ENCODE measurements at places on chromosomes 13 and 19.

GRCh38 chr19:39406656-39407409 lies at the start of gene ZFP36:
Gene ZFP36, plus strand, starts transcription at chr19:39406847. Its CDS starts 58 bp downstream, at chr19:39406905.
- H3K4me3 ChIP-seq, result peak within 1 kb of the TSS; percentile 89
- peak within 1 kb of the TSS; percentile 94 for H3K27ac ChIP-seq
- H3K36me3 ChIP-seq, result peaks cover 9% of the 10 kb centered on the region

GRCh38 chr13:29800687-29801086 lies 49.7 kb downstream of the UBL3 start:
- H3K4me3 ChIP-seq, result no peak overlapping the region
- no peak overlapping the region for H3K27ac ChIP-seq
- H3K4me1 ChIP-seq, result peaks cover 1% of the 10 kb centered on the region
- H3K36me3 ChIP-seq, result no peaks in the 10 kb centered on the region

- DNase-seq, result no peak
- H3K27me3 ChIP-seq, result no peaks in the 10 kb centered on the region
- no peaks in the 10 kb centered on the region for H3K36me3 ChIP-seq
- H3K27ac ChIP-seq, result no peak overlapping the region
Measured at GRCh38 chr13:94056362-94056990, 423.0 kb downstream of the DCT start.

- no peaks in the 10 kb centered on the region for H3K4me1 ChIP-seq
- H3K36me3 ChIP-seq, result no peaks in the 10 kb centered on the region
- H3K4me3 ChIP-seq, result no peak overlapping the region
- H3K27me3 ChIP-seq, result peaks cover 3% of the 10 kb centered on the region
Measured at GRCh38 chr13:43933378-43933777, 53.7 kb downstream of the LACC1 start.

DNA sequence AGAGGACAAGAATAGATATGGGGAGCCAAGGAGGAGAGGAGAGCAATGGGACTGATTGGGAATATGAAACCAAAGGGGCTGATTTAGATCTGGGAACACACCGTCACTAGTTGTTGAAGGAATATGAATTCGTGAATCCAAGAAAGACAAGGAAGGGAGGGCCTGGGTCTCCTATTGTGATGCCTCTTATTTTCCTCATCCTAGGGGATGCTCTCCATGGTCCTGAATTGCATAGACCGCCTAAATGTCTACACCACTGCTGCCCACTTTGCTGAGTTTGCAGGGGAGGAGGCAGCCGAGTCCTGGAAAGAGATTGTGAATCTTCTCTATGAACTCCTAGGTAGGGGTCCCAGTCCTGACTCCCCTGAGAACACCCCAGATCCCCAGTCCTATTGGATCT lies 21.5 kb downstream of the RYR1 start:
- H3K4me1 ChIP-seq, result no peaks in the 10 kb centered on the region
- H3K27ac ChIP-seq, result no peak overlapping the region
- no peaks in the 10 kb centered on the region for H3K27me3 ChIP-seq
- no peak for DNase-seq

- no peaks in the 10 kb centered on the region for H3K36me3 ChIP-seq
- no peaks in the 10 kb centered on the region for H3K27me3 ChIP-seq
- H3K4me3 ChIP-seq, result peak overlapping the region; percentile 85
Measured at GRCh38 chr19:33063356-33063752, 1.3 kb downstream of the RHPN2 start.

- no peak overlapping the region for H3K4me3 ChIP-seq
- H3K27ac ChIP-seq, result no peak overlapping the region
- DNase-seq, result peak; percentile 65
- peaks cover 4% of the 10 kb centered on the region for H3K36me3 ChIP-seq
- no peaks in the 10 kb centered on the region for H3K27me3 ChIP-seq
- H3K4me1 ChIP-seq, result peaks cover 17% of the 10 kb centered on the region
Measured at GRCh38 chr19:18194554-18195238, 1.7 kb downstream of the MPV17L2 start.

- H3K4me1 ChIP-seq, result peaks cover 3% of the 10 kb centered on the region
- peak within 1 kb of the TSS; percentile 51 for H3K4me3 ChIP-seq
- H3K27me3 ChIP-seq, result no peaks in the 10 kb centered on the region
- H3K36me3 ChIP-seq, result peaks cover 2% of the 10 kb centered on the region
Measured at GRCh38 chr19:57583521-57584416, at the start of gene ZIK1. Gene ZIK1, plus strand, starts transcription at chr19:57584145. Its CDS starts 212 bp downstream, at chr19:57584357.

DNA sequence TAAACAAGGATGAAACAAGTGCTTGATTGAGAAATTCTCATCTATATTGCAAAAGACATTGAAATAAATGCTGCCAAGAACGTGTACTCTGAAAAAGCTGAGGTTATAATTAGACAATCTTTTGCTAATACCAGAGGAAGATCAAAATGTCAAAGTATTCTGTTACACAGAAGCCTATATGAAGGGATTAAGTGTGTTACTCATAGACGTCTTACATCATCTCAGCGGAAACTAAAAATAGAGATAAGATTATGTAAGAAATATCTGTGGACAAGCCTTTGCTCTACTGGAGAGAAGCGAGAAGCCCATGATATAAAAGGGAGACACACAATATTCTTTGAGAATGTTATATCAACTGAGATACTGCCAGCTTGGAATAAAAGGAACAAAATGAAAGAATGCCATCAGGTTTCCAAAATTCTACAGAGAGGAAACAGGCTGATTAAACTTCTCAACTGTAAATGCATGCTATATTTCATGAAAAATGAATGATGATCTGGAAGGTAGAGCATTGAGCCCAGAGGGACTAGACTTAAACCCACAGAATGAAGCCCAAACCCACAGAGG lies 699.0 kb downstream of the GPC5 start:
- no peaks in the 10 kb centered on the region for H3K36me3 ChIP-seq
- H3K4me3 ChIP-seq, result no peak overlapping the region
- H3K4me1 ChIP-seq, result no peaks in the 10 kb centered on the region
- no peaks in the 10 kb centered on the region for H3K27me3 ChIP-seq

GRCh38 chr13:73335210-73335609 lies 276.4 kb downstream of the KLF5 start:
- no peak for DNase-seq
- H3K36me3 ChIP-seq, result no peaks in the 10 kb centered on the region
- H3K27ac ChIP-seq, result no peak overlapping the region
- no peaks in the 10 kb centered on the region for H3K27me3 ChIP-seq

GRCh38 chr19:38596057-38596981 lies 21.4 kb downstream of the MAP4K1 start:
- H3K36me3 ChIP-seq, result no peaks in the 10 kb centered on the region
- no peaks in the 10 kb centered on the region for H3K4me1 ChIP-seq
- H3K27ac ChIP-seq, result no peak overlapping the region
- H3K27me3 ChIP-seq, result no peaks in the 10 kb centered on the region

- no peaks in the 10 kb centered on the region for H3K36me3 ChIP-seq
- no peak for DNase-seq
- peaks cover 62% of the 10 kb centered on the region for H3K4me1 ChIP-seq
- no peaks in the 10 kb centered on the region for H3K27me3 ChIP-seq
Measured at GRCh38 chr13:26989957-26990713, 181.5 kb downstream of the USP12 start.

DNA sequence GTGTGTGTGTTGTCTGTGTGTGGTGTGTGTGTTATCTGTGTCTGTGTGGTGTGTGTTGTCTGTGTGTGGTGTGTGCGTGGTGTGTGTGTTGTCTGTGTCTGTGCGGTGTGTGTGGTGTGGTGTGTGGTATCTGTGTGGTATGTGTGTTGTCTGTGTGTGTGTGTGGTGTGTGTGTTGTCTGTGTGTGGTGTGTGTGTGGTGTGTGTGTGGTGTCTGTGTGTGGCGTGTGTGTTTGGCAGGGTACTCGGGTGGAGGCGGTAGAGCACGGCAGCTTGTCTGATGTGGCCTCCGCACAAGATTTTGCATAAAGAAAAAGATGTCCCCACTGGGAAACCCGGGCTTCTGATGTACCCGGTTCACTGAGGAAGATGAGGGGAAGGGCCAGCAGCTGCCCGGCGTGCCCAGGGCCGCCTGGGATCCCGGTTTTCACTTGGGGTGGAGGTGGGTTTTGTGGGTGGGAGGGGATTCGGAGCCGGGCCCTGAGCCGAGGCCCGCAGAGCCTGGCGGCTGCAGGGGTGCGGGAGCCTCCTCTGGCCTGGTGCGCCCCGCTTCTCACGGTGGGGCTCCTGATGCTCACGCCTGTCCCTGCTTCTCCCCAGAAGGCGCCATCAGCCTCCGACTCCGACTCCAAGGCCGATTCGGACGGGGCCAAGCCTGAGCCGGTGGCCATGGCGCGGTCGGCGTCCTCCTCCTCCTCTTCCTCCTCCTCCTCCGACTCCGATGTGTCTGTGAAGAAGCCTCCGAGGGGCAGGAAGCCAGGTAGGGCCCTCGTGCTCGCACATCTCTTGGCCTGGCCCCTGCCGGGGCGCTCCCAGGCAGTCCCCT lies 21.2 kb downstream of the HDGFL2 start:
- no peak overlapping the region for H3K27ac ChIP-seq
- no peak for DNase-seq
- H3K36me3 ChIP-seq, result peaks cover 49% of the 10 kb centered on the region

GRCh38 chr19:45526143-45526542 lies 18.9 kb downstream of the VASP start:
- peaks cover 7% of the 10 kb centered on the region for H3K36me3 ChIP-seq
- no peak overlapping the region for H3K27ac ChIP-seq
- H3K27me3 ChIP-seq, result no peaks in the 10 kb centered on the region

DNA sequence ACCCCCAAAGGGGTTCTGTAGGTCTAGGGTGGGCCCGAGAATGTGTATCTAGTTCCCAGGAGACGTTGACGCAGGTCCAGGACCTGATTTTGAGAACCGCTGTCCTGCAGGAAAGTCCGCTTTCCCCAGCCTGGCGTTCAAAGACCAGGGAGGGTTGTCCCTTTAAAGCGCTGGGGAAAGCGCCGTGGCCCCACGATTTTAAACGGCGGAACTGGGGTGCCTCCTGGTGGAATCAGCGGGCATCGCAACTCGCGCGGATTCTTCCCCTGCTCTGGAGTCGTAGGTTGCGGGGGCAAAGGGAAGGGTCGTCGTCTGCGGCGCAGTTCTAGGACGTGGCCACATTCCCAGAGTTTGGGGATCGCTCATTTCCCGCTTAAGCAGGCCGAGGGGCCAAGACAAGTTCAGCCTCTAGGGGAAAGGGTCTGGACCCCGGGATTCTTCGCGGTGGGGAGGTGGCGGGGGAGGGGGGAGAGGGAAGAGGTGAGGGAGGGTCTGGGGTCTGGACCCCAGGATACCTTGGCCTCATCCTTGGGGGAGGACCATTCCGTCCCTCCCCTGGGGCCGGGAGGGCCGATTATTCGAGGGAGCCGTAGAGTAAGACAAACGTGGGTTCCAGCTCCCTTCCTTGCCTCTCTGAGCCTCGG lies 7.7 kb downstream of the PNMA8B start:
- peaks cover 21% of the 10 kb centered on the region for H3K4me1 ChIP-seq
- H3K4me3 ChIP-seq, result peak overlapping the region; percentile 19
- peaks cover 4% of the 10 kb centered on the region for H3K27me3 ChIP-seq
- peak; percentile 82 for DNase-seq

DNA sequence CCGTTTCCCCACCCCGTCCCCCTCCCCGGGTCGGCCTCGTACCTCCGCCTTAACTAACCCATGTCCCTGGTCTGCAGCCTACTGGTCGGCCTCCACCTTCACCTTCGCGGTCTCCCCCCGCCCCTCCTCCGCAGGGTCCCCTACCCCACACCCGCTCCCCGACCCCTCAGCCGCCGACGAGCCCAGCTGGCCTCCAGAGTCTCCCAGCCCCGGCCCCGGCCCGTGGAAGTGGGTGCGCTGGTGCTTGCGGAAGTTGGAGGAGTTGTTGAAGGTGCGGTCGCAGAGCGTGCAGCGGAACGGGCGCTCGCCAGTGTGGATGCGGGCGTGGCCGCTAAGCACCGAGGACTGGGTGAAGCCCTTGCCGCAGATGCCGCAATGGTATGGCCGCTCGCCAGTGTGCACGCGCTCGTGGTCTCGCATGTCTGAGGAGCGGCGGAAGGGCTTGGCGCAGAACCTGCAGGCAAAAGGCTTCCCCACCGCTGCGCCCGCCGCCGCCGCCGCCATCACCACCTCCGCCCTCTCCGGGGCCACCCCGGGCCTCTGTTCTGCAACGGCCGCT lies 2.6 kb downstream of the ZNF784 start:
- no peak overlapping the region for H3K27ac ChIP-seq
- H3K27me3 ChIP-seq, result no peaks in the 10 kb centered on the region
- peaks cover 9% of the 10 kb centered on the region for H3K4me1 ChIP-seq

Measured in liver (tissue), 10 donors.